Neuronal stem cell (in vitro differentiated cells): ENCODE measurements at places on chromosomes 1 and 21.

DNA sequence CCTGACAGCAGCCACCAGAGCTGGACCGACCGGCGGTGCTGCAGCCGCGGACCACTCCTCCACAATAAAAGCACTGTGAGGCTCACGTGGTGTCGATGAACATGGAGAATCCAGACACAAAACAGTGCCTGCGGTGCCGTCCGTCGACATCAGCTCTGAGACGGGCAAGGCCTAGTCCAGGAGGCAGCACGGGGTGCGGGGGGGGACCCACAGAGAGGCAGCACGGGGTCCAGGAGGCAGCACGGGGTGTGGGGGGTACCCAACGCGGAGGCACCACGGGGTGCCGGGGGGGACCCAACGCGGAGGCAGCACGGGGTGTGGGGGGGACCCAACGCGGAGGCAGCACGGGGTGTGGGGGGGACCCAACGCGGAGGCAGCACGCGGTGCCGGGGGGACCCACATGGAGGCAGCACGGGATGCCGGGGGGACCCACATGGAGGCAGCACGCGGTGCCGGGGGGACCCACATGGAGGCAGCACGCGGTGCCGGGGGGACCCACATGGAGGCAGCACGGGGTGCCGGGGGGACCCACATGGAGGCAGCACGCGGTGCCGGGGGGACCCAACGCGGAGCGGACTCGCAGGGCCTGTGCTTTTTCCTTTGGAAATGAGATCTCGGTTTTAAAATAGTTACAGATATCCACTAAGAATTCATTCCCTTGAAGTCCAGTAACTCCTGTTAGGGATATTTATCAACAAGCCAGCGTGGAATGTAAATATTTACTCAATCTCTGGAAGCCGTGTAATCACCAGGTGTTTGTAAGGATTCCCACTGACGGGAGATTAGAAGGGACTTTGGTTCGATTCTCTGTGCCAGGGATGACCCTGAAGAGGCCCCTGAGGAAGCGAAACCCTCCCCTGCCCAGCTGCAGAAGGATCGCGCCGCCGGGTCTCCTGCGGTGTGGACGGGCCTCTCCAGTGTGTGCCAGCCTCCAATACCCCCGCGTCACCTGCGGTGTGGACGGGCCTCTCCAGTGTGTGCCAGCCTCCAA lies 52.1 kb downstream of the COL6A1 start:
- DNase-seq: no peak

GRCh38 chr1:62382658-62382955 lies 54.2 kb upstream of the USP1 start:
- DNase-seq: no peak

- no peak for DNase-seq
Observed at GRCh38 chr1:229845410-229846138, 219.5 kb downstream of the URB2 start.

DNA sequence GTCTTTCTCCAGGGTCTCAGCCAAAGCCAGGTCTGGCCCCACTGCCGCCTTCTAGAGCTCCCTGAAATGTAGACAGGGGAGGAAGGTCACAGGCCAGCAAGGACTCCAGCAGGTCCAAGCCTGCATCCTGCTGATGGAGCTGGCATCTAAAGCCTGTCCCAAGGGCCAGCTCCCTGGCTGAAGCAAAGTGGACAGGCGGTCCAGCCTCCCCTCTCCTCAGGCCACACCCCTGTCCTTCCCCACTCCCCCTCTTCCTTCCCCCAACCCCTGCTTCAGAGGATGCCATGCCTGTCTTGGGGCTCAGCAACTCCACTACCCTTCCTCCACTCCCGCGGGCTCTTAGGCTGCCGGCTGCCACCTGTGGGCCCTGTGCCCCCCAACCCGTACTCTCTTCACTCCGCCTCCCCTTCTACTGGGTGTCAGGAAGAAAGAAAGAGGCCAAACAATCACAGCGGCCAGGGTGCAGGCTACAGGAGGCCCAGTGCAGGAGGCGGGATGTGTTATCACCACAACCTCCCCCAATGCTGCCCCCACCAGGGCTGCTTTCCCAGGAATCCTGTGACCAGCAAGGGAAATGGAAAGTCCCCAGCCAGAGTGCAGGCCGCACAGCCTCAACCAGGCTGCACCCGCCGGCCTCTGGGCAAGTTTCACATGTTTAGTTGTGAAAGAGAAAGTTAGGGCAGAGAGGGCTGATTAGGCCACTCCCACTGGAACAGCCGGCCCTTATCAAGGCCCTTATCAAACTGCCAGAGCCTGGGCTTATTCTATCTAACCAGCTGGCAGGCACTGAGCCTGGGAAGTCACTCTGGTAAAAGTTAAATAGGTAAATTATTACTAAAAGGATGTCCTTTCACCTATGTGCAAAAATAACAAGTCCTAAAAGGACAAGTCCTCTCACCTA lies 34.1 kb downstream of the ACOT7 start:
- DNase-seq: no peak

- no peak for DNase-seq
Observed at GRCh38 chr1:70627910-70628309, 216.8 kb downstream of the CTH start.

DNA sequence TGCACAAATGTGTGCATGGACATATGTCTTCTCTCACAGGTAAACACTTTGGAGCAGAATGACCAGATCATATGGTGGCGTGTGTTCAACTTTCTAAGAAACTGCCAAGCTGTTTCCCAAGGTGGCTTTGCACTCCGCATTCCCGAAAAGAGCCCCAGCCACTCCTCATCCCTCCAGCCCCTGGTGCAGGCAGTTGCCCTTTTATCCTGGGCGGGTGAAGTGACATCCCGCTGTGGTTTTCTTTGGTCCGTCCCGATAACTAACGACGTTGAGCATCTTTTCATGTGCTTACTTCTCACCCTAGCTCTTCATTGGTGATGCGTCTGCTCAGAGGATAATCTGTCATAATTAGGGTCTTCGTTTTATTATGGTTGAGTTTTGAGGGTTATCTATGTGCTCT lies 612.5 kb downstream of the MATN1 start:
- DNase-seq: no peak

GRCh38 chr1:44636688-44637598 lies 37.3 kb downstream of the TMEM53 start:
- DNase-seq: no peak

DNA sequence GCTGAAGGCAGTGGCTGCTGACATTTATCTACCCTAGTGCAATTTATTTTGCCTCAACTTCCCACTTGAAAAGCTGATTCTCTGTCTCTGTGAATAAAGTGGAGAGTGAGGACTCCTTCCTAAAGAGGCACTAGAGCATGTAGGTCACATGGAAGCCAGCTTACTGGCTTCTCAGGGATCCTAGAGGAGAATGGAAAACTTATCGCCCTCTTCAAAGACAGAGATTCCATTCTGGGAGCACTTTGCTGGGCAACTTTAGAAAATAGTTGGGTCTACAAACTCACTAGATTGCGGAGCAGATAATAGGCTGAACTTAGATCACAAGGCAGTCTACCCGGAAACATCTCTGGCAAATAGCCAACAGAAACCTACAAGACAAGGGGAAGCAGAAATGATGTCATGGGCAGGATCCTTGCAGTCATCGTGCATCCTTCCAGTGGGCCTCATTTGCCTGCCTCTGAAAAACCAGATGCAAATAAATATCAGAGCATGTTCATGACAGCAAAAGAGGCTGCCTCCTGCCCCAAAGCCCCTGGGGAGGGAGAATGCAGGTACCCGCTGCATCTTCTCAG lies 104.8 kb upstream of the BARHL2 start:
- no peak for DNase-seq

DNA sequence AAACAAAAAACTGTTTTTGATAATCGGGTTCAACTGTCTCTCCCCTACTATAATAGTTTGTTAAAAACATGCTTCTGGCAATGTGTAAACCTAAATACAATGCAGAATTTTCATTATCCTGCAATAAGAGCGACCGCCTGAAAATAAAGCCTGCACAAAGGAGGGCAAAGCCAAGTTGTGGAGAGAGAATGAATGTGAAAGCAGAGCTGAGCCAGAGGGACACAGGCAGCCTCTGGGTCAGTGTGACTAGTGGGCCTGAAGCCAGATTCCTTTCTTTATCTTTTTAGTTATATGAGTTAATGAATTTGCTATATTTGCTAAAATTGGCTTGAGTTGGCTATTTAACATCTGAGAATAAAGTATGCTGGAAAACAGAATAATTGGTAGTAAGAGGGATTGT lies 615.2 kb downstream of the PLA2G4A start:
- no peak for DNase-seq

DNA sequence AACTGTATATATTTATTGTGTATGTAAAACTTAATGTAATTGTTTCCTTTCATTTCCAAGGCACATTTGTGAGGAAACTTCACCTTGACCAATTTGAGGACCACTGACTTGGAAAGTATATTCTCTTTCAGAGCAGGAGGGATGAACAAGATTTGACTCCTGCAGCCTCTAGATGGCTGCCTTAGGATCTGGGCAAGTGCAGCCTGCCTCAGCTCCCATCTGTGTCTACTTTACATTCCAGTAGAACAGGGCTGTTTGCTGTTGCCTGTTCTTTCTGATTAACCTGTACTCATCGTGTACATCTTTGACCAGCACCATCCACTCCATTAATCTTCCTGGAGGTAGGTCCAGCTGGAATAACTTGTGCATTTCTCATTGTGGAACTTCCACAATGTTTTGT lies 312.8 kb downstream of the HLX start:
- no peak for DNase-seq

- no peak for DNase-seq
Observed at GRCh38 chr1:10610901-10611600, 136.3 kb downstream of the PEX14 start.

GRCh38 chr1:182408435-182409075 lies 8.1 kb upstream of the TEDDM1 start:
- DNase-seq: no peak

GRCh38 chr1:14809191-14809981 lies 210.9 kb downstream of the KAZN start:
- no peak for DNase-seq

DNA sequence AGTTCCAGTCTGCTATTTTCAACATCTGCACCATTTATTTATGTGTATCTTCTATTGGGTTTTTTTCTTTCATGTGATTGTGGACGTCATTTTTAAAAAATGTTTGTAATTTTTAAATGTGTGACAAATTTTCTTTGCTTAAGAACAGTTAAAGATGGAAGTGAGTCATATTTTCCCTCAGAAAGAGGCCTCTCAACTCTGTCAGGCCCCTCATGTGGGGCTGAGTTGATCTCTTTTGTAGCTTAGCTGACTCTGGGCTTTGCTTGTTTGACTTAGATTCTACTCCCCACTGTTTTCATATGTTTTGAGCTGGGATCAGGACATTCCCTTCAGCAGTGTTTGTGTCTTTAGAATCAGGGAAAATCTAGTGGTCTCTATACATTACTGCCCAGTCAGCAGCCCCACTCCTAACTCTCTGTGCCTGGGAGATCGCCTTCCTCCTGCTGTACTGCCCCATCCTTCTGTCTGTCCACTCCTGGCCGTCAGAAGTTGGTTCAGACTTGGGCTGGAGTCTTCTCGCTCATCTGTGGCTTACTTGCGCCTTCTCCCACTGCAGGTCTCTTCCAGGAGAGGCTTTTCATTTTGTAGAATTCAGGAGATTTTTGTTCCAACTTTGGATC lies 137.4 kb downstream of the DYRK1A start:
- DNase-seq: no peak

DNA sequence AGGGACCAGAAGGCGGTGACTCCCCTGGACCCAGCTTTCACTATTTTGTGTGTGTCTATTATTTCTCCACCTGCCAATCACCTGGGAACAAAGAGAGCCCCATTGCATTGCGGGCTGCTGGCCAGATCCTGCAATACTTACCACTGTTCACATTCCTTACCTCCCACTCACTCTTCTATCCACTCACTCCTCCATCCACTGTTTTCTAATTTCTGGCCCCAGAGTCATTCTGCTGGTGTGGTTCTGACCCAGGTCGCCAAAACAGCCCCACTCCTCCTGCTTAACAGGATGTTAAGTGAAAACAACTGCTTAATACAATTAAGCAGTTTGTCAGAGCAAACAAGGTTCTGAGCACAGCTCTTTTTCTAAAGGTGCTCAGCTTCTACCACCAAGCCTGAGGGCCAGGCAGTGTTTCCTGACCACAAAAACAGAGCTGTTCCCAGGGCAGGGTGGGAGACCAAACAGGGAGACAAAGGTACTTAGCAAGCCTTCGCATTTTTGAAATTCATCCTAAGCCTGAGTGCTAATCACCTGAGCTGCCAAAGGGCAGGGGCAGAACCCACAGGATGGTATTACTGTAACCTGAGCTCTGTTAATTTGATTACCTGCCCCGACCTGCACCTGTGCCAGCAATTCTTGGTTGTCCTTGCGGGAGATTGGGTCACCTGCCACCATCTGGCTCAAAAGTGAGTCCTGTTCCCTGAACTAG lies 38.5 kb upstream of the EFCAB14 start:
- DNase-seq: no peak

- DNase-seq: no peak
Observed at GRCh38 chr1:208202333-208202995, 41.7 kb downstream of the PLXNA2 start.

DNA sequence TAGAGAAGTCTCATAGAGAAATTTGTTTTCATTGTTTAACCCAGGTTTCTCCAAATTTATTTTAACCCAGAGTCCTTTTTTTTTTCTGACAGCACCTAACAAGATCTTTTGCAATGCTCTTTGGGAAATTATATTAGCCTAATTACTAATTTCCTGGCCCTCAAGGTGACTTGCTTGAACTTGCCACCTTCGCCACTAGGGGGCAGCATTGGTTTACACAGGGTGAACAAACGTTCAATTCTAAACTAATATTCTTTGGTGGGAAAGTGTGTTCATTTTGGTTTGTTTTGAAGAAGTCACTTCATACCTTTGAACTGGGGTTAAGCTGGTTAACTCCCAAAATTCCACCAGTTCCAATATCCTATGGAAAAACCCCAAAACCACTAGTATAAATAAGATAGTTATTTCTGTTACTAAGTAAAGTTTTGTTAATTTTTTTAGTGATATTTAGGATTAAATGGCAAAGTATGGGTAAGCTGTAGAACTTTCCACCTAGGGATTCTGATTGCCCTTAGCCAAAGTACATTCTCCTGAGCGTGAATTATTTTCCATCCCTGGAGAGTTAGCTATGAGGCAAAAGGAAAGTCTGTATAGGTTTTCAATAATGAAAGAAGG lies 13.0 kb downstream of the CCDC190 start:
- DNase-seq: peak; percentile 67

DNA sequence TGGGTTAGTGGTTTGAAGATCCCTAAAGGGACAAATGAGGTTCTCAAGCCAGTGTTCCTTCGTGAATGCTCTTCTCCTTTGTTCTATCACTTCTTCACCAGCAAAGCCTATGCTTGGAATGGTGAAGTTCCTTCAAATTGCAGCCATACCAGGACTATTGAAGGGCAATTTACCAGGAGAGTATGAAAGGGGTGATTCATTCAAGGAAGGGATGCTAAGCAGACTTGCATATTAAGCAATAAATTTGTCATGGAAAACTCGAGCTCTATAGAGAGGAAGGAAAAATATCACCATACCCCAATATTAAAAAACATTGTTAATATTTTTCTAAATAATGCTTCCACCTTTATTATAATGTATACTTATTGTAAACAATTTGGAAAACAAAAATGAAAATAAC lies 9.3 kb upstream of the TSNAX start:
- no peak for DNase-seq

GRCh38 chr21:32496568-32496967 lies 84.1 kb downstream of the EVA1C start:
- DNase-seq: no peak
